ENCODE measurements at places on chromosomes 2 and 18. TPM values are rescaled to one million over a fixed set of nuclear protein-coding genes. Genes with fewer than 3 reads are reported as not detected.

FZD7 gene
- total RNA-seq, result 1.1 TPM

ATOH8 gene
- 0.07 TPM for total RNA-seq

EIF5B gene
- 81.0 TPM for total RNA-seq

DNA sequence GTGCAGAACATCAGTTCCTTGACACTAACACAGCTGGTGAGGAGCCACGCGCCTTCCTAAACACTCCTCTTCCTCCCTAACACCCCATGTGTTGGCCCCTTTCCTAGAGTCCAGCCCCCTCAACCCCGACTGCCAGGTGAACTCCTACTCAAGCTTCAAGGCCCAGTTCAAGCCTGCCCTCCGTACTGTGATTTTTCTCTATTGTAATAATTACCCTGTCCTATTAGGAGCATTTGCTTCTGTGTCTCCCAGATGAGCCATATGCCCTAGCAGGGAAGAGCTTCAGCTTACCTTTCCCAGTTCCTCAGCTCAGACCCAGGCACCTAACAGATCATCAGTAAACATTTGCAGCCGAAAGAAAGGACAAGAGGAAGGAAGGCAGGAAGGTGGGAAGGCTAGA lies 130.6 kb upstream of the SALL3 start:
- DNase-seq, result no peak

DNA sequence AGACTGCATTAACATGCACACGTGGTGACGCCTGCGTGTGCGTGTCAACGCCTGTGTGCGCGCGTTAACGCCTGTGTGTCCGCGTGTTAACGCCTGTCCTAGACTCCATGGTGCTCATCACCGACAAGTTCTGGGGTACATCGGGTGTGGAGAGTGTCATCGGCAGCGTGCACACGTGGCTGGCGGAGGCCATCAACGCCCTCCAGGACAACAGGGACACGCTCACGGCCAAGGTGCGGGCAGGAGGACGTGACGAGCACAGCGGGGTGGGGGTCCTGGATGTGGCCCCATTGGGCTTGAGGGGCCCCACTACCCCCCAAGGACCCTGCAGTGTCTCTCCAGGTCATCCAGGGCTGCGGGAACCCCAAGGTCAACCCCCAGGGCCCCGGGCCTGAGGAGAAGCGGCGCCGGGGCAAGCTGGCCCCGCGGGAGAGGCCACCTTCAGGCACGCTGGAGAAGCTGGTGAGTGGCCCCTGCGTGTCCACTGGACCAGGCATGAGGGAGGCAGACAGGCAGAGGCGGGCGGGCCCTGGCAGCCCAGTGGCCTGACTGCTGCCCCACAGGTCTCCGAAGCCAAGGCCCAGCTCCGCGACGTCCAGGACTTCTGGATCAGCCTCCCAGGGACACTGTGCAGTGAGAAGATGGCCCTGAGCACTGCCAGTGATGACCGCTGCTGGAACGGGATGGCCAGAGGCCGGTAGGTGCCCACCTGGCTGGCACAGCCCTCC lies 29.2 kb downstream of the GPC1 start:
- no peak for DNase-seq

DNA sequence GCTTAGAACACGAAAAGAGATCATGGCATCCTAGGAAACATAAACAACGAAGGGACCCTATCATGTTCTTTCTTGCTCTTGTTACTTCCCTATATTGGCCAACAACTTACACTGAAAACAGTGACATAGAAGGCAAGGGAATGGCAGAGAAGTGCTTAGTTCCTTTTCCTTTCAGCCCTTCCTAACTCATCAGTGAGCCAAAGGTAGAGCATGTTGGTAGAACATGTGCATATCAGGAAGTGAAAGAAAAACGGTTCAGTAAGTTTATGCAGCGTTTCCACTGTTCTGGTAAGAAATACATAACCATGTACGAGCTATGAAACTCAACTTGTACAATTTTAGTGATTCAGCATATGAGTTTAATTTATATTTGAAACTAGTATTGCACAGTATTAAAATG lies 21.7 kb downstream of the AKAIN1 start:
- no peak for DNase-seq

- DNase-seq, result no peak
These were observed 634.0 kb downstream of the LRP1B start for GRCh38 chr2:141496810-141497209.

GRCh38 chr2:144489315-144489916 lies 30.5 kb downstream of the ZEB2 start:
- DNase-seq, result no peak
